Fibroblast of pulmonary artery (primary cell): ENCODE measurements at places on chromosomes 5 and 9.
A peak's percentile ranks its signal among the peaks of the same experiment; 100 is the strongest.

DNA sequence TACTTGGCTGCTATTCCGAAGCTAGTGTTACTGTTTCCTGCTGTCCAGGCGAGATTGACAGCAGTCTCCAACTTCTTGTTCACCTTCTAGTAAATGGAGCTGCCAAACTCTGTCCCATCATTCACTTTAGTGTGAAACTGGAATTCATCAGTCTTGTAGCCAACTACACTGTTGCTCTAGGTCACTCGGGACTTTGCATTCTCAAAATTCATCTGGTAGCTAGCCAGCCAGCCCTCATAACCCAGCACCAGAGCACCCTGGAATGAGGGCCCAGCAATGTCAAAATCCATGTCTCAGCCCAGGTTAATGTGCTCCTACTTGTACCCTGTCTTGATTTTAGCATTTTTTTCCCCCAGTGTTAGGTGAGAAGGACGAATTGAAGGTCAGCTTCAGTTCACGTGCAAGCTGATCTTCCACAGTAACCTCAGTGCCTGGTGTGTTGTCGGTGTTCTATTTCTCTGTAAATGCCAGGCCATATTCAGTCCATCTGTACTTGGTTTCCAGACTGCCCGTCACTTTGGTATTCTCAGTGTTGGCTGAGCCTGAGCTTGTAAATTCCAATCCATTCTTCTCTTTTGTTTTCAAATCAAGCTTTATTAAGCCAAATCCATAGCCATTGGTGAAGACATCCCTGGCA, 28.9 kb downstream of the ZNF169 start:
- no peak for DNase-seq

GRCh38 chr9:86072394-86072877, 26.9 kb downstream of the GOLM1 start:
- no peak for DNase-seq

DNA sequence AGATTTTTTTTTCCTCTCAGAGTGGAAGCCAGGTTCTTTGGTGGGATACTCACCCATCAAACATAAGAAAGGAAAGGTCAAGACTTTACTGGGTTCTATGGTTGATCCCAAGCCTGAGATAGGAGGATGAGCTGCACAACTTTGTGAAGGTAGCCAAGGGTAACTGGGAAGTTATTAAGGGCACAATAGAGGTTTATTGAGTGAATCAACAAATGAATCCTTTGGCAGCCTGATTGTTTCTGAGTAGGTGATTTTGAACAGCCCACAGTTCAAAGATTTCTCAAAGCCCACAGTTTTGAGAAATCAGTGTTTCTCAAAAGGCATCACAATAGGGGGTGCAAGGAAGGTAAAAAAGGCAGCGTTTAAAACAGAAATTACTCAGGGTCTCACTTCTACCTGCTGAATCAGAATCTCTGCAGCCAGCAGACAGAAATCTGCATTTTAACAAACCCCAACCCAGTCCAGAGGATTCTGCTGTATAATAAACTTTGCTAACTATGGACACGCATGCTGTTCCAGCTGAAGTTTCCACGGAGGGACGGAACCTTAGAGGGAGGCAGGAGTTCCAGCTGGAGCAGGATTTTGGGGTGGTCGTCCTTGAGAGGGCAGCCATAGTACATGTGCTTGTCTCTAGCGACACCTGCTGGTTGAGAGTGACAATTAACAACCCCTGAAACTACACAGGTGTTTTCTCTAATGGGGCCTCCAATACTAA, 32.7 kb upstream of the FSD1L start:
- DNase-seq = peak; percentile 70

DNA sequence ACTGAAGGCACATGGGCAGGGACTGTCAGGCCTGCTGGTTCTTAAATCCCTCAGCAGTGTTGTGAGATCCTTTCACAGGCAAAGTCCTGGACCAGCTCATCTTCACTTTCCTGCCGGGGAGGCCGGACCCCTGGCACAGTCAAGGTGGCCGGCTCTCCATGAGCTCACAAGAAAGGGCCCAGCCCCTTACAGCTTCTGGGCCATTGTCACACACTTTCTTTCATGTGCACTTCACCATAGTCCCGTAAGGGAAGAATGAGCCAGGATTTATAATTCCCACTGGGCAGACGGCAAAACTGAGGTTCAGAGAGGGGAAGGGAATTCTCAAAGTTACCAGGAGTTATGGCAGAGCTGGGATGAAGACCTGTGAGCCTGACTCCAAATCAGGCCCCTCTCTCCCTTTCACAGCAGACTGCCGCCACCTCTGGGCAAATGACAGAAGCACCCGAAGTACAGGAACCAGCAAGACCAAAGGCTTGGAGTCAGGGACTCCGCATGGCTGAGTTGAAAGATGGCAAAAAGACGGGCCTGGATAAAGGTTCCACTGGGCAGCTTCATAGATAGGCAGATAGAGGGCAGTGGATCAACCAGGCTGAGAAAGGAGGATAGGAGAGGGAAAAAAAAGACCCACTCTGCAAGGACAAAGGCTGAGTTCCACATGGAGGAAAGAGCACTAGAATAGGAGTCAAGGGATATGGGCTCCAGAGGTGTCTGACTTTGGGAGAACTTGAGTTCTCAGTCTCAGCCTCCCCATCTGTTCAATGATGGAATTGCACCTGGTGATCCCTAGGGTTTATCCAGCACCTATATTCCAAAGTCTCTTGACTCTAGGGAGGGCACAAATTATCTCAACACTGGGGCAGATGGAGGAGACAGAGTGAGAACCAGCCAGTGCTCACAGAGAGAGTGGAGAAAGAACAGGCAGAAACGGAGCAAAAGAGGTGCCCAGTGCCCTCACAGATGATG, 128.7 kb downstream of the PAX5 start:
- no peak for DNase-seq

- DNase-seq = no peak
Observed at GRCh38 chr5:61130289-61130688, 32.0 kb downstream of the SMIM15 start.

- DNase-seq = no peak
Observed at GRCh38 chr9:6681957-6682501, 36.5 kb upstream of the GLDC start.

DNA sequence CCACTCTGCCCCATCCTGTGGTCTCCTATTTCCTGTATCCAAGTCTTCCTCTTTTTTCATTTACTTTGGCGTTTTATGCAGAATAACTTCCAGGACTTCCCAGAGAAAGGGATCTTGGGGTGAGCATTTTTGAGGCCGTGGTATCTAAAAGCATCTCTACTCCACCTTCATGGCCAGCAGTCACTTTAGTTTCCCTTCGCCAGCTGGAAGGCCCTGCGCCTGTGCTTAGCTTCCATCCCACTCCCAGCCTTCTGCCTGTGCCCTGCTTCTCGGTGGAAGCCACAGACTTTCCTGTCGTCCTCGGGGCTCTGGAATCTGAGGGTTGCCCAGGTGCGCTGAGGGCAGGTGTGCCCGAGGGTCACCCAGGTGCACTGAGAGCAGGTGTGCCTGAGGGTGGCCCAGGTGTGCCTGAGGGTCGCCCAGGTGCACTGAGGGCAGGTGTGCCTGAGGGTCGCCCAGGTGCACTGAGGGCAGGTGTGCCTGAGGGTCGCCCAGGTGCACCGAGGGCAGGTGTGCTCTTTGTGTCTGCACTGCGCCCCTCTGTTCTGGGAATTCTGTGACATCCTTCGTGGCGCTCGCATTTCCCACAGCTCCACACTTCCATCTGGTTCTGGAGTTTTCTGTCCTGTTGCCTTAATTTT, 32.4 kb upstream of the LRRC14B start:
- DNase-seq = no peak

DNA sequence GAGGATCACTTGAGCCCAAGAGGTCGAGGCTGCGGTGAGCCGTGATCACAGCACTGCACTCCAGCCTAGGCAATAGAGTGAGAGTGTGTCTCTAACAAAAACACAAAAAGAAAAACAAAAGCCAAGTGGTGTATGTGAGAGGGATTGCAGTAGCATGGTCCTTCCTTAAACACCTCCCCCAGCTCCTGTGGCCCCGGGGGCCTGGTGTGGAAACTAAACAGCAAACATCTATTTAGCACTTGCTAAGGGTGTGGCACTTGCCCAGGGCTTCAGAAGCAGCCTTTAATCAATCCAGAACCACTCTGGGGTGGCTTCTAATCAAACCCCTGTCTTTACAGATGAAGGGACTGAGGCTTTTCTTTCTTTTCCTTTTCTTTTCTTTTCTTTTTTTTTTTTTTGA, 4.4 kb upstream of the FBP1 start:
- no peak for DNase-seq

DNA sequence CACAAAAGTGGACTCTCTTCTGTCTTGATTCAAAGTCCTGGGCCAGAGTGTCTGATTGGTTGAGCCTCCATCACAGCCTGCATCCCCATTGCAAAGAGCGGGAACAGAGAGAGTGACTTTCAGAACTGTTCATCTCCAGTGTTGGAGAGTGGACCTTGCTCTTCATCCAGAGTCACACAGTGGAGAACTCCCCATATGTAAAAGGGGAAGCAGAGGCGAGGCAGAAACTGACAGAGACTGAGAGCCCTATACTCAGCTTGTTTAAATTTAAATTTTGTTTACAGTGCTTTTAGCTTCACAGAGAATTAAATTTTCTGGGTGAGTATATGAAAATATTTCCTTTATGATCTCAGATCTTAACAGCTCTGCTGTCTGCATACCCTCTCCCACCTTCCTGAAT, 70.0 kb upstream of the SSBP2 start:
- no peak for DNase-seq

DNA sequence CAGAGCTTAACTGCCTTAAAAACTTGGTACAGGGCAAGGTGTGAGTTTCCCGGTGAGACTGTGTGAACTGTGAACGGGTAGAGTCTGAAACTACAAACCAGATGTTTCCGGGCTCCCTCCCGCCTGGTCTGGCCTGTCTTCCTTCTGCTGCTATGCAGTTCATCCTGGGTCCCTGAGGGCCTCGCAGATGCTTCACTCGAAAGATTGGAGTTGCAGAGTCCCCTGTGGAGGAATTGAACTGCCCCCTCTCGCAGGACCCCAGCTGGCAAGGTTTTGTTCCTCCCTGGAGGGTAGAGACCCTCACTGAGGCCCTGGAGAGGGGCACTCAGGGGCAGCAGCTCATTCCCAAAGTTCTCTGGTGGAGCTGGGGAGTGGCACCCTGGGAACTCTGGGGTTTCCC, 533 bp downstream of the DCANP1 start:
- no peak for DNase-seq

DNA sequence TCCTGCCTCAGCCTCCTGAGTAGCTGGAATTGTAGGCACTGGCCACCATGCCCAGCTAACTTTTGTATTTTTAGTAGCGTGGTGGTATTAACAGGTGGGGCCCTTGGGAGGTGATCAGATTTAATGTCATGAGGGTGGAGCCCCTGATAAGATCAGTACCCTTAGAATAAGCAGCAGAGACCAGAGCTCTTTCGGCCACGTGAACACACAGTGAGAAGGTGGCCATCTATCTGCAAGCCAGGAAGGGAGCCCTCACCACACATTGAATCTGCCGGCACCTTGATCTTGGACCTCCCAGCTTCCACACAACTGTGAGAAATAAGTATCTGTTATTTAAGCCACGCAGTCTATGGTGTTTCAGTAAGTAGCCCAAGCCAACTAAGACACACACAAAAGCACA, 22.5 kb downstream of the TBC1D2 start:
- DNase-seq = no peak

GRCh38 chr5:78835176-78835575, 149.9 kb downstream of the ARSB start:
- DNase-seq = no peak
